Stimulated activated CD4-positive, alpha-beta T cell treated with anti-CD3 and anti-CD28 coated beads, Interleukin-4, amount 100 ng/mL, for 4 hours (primary cell): ENCODE measurements at places on chromosomes 13 and 19.

GRCh38 chr13:98888890-98889279, 89.0 kb downstream of the DOCK9 start:
- no peak for DNase-seq

DNA sequence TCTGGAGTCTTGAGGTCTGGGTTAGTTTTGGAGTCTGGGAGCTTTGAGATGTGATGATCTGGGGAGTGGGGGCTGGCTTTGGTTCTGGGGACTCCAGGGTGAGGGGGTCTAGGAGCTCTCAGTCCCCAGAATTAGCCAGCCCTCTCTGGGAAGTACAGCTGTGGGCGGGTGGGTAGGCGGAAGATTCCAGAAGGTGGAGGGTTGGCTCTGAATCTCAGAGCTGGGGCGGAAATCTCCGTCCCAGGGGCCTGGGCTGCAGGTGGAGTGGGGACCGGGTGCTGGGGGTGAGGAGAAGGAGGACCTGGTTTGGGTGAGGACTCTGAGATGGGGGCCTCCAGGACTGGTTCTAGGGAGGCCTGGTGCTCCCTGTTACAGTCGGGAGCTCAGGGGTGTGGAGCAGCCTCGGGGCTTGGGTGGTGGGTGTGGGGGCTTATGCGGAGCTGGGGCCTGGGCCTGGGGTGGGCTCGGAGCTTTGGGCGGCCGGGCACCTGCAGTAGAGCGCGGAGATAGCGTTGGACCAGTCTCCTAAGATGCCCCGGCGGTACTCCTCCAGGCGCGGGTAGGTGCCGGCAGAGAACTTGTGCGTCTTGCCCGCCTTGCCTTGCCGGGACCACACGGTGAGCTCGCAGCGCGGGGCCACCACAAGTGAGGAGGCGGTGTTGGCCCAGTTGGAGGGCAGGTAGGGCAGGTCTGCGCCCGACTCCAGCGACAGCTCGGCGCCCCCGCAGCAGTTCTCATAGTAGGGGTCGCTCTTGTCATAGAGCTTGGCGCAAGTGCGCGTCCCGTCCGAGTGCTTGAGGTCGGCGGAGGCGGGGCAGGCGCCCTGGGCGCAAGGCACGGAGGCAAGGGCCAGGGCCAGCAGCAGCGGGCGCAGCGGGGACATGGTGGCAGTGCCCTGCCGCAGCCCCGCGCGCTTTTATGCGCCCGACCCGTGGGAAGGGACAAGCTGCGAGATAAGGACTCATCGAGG, at the start of gene SYCN:
Gene SYCN, minus strand, starts transcription at position 892 of the 970 bp plus-strand sequence. Its CDS starts 9 bp downstream, at position 883.
- no peak for DNase-seq

- no peak for DNase-seq
These were observed 46.6 kb downstream of the CAPN12 start for GRCh38 chr19:38697641-38698071.

GRCh38 chr13:70080012-70080411, 27.6 kb upstream of the ATXN8OS start:
- DNase-seq = no peak

DNA sequence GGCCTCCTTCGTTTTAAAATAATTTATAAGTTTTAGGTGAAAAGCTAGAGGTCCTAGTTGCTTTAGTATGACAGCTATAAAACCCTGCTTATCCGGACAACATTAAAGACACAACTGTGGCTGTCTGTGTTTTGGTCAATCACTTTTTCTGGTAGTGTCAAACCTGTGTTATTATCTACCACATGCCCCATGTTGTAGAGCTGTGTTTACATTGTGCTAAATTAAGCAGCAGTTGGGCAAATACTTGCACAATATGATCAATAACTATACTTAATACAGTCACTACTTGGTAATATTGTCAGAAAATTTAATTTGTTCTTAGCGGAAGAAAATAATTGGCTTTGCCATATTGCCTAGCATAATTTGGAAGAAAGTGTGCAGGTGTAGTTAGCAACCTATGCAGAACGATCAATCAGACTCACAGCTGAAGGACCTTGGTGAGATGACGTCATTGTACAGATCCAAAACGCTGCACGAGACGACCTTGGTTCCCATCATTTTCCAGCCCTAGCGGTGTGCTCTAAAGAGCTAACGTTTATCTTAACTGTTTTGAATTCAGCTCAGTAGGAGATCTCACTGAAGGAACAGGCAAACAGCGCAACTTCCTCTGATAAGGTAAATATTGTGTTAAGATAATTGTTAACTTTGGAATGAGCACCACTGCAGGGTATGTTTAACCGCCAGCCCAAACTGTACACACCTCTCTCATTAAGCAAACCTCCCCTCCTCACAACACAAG, 476.6 kb downstream of the IRS2 start:
- DNase-seq = no peak

DNA sequence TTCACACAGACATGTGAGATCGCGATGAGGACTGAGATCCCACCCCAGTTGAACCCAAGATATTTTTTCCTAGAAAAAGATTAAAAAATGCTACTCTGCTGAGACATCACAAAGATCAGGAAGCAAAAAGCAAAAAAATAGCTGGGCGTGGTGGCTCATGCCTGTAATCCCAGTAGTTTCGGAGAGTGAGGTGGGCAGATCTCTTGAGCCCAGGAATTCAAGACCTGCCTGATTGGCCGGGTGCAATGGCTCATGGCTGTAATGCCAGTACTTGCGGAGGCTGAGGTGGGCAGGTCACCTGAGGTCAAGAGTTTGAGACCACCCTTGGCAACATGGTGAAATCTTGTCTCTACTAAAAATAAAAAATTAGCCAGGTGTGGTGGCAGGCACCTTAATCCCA, 1.1 kb downstream of the FUT3 start:
- no peak for DNase-seq

DNA sequence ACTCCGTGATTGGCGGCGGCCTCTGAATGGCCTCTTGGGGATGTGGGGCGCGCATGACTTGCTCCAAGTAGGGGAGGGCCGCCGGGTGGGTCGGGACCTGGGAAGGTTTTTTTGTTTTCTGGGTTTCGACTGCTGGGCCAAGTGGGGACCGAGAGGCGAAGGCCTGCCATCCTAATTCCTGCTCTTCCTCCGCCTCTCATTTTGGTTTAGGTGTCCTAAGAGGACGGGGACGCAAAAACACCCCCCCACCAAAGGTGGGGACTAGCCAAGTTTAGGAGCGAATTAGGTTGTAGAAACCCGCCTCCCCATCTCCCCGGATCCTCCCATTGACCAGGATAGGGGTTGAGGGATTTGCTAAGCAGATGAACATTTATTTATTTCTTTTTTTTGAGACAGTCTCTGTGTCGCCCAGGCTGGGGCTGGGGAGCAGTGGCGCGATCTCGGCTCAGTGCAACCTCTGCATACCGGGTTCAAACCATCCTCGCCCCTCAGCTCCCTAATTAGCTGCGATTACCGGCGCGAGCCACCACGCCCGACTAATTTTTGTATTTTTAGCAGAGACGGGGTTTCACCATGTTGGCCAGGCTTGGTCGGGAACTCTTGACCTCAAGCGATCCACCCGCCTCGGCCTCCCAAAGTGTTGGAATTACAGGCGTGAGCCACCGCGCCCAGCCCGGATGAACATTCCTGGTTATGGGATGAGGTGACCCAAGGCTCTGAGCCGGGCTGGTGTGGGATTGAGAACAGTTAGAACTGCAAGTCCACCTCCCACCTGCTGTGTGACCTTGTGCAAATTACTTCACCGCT, 838 bp downstream of the PPP2R1A start:
- no peak for DNase-seq

- no peak for DNase-seq
These were observed 1.1 kb upstream of the NEK3 start for GRCh38 chr13:52160506-52160905.

- DNase-seq = peak; percentile 65
These were observed 13.5 kb upstream of the TPM4 start for GRCh38 chr19:16062789-16063188.

DNA sequence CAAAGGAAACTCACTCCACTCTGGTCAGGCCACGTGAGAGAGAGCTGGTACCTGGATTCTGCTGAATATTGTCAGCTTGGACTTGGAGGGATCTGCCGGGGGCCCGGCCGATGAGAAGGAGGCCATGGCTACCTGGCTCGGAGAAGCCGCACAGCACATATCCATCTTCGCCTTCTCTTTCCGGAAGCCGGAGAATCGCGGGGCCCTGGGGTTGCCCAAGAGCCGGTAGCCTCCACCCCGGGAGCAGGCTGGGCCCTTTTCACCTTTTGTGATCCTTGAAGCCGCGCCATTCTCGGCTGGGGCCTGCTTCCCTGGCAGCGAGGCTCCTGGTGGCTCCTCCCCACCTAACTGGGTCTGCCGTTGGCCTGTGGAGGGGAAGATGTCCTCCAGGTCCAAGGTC, 28.9 kb downstream of the ZNF541 start:
- DNase-seq = no peak

GRCh38 chr19:46862503-46862834, 1.7 kb downstream of the ARHGAP35 start:
- DNase-seq = no peak

DNA sequence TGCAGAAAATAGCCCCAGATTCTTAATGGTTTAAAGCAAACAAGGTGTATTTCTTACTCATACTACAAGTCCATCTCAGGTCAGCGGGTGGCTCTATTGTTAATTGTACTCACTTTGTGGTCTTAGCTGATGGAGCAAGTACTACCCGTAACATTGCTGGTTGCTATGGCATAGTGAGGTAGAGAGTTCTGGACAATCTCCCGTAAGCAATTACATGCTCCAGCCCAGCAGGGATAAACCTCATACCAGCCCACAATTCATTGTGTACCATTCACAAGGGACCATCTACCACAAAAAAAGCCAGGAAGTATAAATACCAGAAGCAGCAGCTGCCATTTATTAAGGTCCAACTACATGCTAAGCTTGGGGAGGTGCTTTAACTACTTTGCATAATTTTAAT, 167.1 kb downstream of the PCDH9 start:
- no peak for DNase-seq

DNA sequence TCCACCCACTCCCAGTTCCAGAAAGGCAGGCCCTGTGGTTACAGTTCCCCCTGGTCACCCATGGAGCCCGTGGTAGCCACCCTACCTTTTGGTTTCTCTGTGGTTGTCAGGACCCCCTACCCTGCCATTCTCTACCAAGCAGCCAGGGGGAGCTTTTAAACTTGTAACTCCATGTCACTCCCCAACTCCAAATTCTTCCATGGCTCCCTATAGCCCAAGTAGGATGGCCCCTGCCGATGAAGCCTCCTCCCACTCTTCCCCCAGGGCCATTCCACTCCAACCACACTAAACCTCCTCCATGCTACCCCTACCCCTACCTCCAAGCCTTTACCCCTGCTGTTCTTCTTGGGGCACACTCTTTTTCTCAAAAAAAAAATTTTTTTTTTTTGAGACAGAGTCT, 2.2 kb downstream of the S1PR2 start:
- DNase-seq = no peak
